Hematopoietic multipotent progenitor cell treated with erythropoietin and hydrocortisone succinate and interleukin-3 and kit ligand, for 15 days (in vitro differentiated cells): ENCODE measurements at places on chromosomes 4 and X.

- no peak for DNase-seq
Measured at GRCh38 chrX:73847100-73847499, 284.1 kb downstream of the CHIC1 start.

GRCh38 chrX:39158801-39159657 lies 357.8 kb downstream of the MID1IP1 start:
- DNase-seq, result peak; percentile 30

DNA sequence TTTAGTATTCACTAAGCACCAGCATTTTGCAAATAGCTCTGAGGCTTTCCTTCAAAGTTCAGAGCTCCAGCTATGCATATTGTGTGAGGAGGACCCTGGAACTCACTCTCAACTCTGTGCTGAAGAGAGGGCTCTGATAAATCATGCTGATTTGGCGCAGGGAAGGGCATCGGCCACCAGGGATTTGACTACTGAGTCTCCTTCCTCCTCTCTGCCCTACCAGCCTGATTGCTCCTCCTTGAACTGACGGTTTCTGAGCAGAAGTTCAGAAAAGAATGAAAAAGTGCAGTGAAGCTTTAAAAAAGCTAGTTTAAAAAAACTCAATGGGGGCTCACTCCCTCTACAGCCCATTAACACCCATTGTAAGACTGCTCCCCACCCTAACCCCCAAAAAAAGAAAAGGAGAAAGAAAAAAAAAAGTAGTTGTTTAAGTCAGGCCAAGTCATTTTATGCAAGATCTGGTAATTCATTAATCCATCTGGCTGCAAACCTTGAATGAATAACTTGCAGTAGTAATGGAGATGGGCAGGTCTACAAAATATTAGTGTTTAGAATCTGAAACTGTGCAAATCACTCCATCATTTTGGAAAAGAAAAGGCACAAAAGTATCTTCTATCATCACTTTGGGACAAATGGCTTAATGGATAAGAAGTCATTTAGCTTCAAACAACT lies 13.3 kb downstream of the PPARGC1A start:
- DNase-seq, result no peak

- peak; percentile 34 for DNase-seq
Measured at GRCh38 chr4:145234091-145234706, 53.8 kb upstream of the OTUD4 start.

DNA sequence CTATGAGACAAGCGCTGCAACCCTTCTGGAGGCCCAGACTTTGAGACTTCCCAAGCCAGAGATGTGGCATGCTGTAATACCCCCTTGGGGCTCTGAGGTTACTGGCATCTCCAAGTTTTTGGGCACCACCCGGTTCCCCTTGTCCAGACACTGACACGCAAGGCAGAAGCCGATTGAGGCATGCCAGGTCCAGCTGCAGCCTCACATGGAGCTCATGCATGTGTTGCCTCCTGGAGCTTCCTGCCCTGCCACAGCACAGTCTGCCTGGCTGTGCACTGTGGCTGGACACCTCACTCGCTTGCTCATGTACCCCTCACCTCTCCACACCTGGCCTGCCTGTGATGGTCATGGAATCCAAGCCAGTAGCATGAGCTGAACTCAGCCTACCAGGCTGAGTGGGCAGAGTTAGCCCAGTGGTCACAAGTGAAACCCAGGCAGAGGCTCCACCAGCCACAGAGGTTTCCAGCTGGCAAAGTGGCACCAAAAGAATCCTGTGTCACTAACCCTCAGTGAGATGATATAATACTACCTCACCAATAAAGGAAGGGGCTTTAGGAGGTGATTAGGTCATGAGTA lies 789.2 kb upstream of the INTU start:
- no peak for DNase-seq

GRCh38 chrX:2548711-2549423 lies 48.1 kb upstream of the DHRSX start:
- DNase-seq, result no peak

DNA sequence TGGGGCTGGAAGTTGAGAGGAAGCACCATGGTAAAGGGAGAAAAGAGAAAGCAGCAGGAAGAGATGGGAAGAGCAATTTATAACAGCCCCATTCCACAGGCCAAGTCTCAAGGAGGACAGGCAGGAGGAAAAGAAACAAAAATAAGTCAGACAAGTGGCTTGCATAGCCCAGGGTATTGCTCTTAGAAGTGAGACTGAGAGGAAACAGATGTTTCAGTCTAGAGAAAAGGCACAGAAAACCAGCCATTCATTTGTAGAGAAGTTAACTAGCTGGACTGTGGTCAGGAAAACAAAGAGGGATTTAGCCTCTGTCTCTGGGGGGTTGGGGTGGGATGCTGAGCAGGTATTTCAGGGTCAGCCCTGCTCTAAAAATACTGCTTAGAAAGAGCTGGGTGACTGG lies 175.0 kb upstream of the ARHGEF9 start:
- DNase-seq, result no peak

DNA sequence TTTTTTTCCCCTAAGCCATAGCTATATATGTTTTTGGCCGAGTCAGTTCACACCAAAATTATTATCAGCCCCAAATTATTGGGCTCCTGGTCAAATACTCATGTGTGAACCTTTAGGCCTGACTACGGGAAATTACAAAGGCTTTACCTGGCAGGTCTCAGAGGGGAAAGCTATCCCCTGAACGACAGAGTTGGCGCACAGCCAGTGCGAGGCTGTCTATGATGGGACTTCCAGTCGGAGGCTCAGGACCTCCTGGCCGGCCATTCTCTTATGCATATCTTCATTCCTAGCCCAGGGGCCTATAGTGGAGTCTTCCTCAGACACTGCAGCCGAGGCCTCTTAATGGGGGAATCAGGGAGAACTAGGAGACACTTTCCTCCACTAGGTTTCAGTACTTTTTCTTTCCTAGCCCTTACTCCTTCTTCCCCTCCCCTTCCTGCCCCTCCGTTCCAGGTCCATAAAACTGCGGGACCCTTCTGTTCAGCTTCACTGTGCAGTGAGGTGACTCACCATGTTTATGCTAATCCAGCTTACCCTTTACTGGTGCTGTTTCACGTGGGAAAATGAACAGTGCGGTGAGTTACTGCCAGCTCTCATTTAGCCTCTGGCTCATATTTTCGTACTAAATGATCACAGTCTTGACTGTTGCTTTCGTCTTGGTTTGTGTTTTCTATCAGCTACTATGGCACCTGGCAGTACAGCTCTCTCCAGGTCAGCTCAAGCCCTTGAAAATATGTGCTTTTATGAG lies 533.9 kb downstream of the FSTL5 start:
- no peak for DNase-seq

- no peak for DNase-seq
Measured at GRCh38 chrX:580030-580429, 50.6 kb upstream of the SHOX start.

DNA sequence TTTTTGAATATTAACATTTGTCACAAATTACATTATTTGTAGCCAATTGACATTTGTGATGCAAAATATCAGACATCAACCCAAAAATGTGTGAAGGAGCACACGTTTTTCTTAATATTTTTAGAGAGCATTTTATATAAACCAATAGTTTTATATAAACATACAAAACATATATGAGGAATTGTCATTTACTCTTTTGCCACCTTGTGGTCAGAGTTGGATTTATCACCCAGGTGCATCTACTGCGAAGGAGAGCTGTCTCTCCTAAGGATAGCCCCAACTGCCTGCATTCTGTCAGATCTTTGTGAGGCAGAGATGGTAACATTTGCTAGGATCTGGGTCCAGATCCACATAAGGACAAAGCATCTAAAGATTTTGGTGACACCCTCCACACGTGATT lies 2.5 kb upstream of the USP27X start:
- DNase-seq, result peak; percentile 9

GRCh38 chr4:121326597-121326996 lies 54.2 kb downstream of the QRFPR start:
- DNase-seq, result no peak

DNA sequence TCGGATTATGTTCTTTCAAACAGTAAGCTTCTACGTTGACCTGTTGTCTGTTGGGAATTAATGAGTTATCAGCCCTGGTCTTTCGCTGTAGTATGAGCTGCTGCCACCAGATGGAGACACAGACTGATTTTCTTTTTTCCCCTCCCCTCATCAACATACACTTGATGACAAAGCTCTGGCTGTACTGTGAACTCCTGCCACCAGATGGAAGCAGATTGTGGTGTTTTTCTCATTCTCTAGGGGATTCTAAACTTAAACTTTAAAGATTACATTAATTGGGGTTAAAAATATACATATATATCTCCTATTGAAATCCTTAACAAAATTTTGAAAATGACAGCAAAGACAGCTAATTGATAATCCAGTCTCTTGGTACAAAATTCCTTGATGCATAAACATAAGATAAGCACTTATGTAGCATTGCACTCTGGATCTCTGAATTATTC lies 44.8 kb downstream of the SMS start:
- DNase-seq, result peak; percentile 70

- DNase-seq, result no peak
Measured at GRCh38 chr4:102399021-102399420, 53.7 kb upstream of the SLC39A8 start.

DNA sequence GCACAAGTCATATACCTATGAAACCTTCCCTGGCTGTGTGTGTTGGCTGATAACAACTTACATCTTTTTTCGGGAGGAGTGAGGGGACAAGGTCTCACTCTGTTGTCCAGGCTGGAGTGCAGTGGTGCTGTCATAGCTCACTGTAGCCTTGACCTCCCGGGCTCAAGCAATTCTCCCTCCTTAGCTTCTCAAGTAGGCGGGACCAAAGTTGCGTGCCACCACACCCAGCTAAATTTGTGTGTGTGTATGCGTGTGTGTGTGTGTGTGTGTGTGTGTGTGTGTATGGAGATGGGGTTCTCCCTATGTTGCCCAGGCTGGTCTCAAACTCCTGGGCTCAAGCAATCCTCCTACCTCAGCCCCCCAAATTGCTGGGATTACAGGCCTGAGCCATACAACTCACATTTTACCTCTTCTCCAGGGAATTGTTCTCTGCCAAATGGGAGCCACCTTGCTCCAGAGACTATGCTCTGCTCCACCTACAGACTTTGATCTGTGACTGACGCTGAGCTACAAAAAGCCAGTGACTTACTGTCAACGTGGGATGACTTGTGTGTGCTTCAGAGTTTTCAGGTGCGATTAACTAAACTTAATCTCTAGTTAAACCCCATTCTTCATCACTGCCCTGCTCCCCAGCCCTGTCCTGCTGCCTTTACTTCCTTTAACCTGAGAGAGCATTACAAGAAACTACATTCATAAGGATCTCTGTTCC lies 2.0 kb upstream of the BEX4 start:
- DNase-seq, result no peak

DNA sequence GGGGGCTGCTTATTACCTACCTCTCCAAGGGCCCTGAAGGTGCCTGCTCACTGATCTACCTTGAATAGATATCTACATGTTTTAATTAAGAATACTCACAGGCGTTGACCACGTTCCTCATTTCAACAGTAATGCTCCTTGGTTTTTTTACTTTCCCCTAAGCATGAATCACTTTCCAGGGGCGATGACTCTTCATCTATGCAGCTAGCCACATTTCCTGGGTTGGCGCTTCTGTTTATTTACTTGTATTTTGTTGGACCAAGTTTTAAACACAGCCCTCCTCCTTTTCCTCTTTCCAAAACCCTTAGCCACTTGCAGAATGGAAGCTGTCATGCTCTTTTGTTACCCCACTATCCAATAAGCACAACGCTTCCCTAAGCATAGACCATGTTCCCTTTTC lies 50.8 kb downstream of the CBLL2 start:
- no peak for DNase-seq

DNA sequence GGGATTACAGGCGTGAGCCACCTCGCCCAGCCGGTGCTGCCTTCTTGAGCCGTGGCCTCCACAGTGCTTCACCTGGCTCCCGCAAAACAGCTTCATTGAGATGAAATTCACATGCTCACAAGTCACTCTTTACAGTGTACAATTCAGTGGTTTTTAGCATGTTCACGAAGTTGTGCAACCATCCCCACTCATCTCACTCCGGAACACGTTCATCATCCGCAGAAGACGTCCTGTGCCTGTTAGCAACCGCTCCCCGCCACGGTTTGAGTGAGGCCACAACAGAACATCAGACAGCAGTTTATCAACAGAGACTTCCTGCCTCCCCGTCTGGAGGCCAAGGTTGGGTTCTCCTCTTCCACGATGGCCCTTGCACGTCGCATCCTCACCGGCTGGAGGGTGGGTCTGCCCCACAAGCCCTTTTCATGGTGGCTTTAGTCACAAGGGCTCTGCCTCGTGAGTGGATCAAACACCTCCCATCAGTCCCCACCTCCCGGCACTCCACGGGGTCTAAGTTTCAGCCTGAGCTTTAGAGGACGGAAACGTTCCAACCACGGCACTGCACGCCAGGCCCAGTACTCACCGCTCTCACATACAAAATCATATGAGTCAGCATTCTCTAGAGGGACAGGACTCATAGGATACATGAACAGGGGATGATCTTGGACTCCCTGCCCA lies 29.6 kb upstream of the SPON2 start:
- no peak for DNase-seq

DNA sequence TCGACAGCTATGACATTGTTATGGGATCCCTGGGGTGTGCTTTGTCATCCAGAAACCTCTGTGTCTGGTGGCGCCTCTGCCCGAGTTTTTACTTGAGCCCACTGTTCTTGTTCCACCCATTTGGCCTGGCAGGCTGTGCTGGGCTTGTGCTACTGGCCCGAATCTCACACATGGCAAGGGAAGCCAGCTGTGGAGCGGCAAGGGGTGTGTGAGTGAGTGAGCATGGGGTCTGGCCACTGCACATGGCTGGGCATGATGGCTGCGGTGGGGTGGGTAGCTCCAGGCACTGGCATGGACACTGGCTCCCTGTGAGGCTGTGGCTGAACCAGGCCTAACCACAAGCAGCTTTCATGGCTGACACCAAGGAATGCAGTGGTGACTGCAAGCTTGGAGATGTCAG lies 89.2 kb downstream of the DACH2 start:
- DNase-seq, result no peak

DNA sequence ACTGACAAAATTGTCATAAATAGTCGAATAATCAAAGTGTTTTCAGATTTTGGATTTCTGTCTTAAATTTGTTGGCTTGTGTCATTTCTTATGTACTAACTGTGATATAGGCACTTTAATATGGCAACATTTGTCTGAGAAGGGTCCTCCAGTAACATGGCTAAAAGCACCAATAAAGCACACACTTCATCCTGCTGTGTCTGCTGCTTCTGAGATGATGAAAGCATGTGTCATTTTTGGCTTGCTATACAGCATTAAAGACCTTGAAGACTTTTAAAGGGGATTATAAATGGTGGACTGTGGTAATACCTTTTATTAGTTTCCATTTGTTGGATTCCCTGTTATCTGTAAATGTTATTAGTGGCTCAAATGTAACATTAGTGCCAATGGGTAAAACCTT lies 551.8 kb upstream of the GRID2 start:
- no peak for DNase-seq

- DNase-seq, result no peak
Measured at GRCh38 chr4:31416498-31416897, 696.3 kb downstream of the PCDH7 start.

- no peak for DNase-seq
Measured at GRCh38 chr4:26594778-26595177, 10.9 kb downstream of the TBC1D19 start.

DNA sequence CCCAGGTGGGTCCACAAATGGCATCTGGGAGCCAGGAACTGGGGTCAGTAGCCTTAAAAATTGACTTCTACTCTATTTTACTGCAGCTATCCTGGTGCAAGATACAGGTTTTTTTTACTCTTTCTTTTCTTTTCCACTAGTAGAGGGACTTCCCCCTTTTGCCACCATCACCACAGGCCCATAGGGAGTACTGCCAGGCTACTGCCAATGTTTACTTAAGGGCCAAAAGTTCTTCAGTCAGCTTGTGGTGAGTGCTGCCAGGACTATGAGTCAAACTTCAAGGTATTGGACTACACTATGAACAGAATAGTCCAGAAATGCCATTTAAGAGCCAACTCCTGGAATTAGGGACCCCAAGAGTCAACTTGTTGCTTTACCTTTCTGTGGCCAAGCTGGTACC lies 94.7 kb downstream of the EDA2R start:
- DNase-seq, result no peak
